ENCODE measurements at places on chromosomes 3 and 15.

DNA sequence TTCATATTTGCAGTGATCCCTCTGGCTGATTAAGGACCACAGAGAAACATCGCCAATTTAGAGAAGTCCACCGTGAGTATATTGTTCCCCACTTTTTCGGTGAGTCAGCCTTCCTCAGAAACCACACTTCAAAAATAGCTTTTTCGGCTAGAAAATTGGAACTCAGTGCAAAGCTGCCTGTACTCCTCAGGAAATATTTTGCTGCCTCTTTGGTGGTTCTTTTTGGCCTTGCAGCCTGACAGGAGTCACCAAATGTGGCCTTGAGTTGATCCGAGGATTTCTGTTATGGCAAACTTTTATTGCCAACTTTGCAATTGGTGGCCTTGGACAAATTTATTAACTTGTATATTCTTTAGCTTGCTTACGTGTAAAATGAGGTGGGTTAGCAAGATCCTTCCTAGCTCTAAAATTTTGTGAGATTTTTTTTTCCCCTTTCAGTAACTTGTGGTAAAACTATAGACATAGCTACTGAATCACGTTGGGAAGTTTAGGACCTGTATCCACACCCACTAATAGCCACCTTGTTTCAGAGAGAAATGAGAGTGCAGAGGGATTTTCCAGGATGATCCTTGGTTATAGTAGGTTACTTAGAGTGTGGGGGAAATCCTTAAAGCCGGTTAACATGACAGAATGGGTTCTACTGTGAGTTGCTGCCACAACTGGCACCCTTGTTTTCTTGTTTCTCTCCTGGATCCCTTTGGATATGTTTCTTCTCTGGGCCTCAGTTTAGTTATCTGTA is 9.9 kb downstream of the ARL6IP5 start:
- DNase-seq = no peak

GRCh38 chr15:100096700-100097099 is 245.1 kb downstream of the ADAMTS17 start:
- no peak for DNase-seq

DNA sequence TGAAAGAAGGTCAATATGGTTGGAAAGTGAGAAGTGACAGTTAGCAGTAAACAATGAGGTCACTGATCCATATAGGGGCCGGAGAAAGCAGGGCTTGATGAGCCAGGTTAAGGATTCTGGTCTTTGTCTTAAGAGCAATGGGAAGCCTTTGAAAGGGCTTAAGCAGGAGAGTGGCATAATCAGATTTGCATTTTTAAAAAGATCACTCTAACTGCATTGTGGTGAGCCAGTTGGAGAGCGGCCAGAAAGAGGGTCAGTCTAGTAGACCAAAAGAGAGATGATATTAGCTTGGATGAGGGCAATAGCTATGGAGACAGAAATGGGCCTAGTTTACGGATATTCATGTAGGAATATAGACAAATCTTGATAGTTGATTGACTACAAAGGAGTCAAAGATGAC is 46.6 kb downstream of the CPNE4 start:
- DNase-seq = no peak

DNA sequence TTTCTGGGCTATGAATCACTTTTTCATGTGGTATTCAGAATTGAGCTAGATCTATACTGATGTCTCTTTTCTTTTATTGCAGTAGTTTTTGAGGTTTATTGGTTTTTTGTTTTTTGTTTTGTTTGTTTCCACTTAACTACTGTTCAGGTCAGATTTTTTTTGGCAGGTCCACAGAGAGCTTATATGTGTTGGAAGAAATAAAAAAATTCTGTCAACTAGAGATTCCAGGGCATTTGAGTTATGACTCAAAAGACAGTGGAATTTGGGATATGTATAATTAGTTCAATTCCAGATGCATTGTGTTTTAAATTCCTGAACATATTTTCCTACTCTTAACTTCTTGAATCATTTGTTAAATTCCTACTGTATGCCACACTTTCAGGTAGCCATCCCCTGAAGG is 727.2 kb downstream of the SI start:
- no peak for DNase-seq

All from HTR-8/SVneo (cell line).